ENCODE measurements at places on chromosomes 7 and 10.

GRCh38 chr7:25759286-25759685, 392.7 kb upstream of the NFE2L3 start:
- DNase-seq: no peak

GRCh38 chr7:94912085-94912484, 4.7 kb downstream of the PPP1R9A start:
- DNase-seq: no peak

DNA sequence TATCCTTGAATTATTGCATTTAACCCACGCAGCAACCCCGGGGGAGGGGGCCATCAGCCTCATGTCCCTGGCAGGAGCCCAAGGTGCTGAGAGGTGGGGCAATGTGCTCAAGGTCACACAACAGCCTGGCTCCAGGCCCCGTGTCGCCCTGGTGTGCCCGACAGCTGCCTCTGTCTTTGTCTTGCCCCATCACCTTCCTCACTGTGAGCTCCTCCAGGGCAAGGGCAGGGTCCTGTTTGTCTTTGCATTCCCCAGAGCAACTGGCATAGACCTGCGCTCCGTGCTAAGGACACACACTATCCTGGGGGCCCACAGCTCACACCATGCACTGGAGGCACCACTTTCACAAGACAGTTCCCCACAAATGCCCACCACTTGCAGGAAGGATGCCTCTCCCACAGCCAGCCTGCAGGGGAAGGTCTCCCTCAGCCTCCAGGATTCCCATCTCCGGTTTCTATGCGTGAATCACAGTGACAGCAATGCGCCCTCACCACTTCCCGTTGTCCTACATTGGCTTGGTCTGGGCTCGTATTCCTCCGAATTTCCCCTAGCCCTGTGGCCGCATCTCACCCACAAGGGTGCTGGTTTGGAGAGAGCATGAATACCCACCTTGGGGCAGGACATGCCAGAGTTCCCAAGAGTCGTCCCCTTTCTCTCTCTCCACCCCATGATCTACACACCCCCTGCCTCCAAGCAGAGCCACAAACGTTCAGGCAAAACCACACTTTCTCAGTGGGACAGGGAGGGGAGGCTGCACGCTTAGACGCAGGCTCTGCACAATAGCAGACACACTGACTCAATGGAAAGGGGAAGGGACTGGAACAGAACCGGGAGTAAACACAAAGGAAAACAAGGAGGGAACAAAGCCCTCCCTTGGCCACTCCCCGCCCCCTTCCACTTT, 10.3 kb downstream of the ITPRIP start:
- peak; percentile 61 for DNase-seq

GRCh38 chr10:114815791-114816190, 5.8 kb upstream of the FHIP2A start:
- DNase-seq: no peak

- no peak for DNase-seq
Measured at GRCh38 chr7:284762-285722, 4.9 kb upstream of the FOXL3 start.
